NAMALWA (cell line): ENCODE measurements at places on chromosomes 2 and 18.

DNA sequence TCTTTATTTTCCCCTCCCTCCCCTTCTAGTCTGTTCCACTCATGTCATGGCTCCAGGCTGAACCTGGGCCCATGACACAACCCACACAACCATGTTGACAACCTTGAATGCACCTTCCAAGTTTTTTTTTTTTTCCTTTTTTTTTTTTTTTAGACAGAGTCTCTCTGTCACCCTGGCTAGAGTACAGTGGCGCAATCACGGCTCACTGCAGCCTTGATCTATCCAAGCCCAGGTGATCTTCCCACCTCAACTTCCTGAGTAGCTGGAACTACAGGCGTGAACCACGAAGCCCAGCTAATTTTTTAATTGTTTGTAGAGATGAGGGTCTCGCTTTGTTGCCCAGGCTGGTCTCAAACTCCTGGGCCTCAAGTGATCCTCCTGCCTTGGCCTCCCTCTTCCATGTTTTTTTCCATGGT is 21.9 kb upstream of the ROCK2 start:
- no peak for DNase-seq

DNA sequence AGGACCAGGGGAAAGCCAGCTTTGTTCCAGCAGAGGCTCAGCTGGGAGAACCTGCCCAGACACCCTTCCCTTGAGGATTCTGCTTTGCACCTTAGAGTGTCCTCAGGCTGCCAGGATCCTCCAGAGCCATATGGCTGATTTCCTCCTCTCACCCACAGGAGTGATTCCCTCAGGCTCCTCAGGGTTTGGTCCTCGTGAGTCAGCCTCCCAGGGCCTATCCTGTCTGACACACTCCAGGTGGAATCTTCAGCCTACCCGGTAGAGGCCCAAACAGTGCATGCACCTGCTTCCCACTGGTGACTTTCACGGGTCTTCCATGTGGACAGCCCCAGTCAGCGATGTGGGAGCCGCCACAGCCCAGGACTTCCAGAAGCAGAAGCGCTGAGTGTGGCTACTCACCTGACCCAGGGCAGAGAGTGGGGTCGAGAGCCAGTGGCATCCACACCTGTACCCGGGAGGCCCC is 73.3 kb downstream of the TFCP2L1 start:
- no peak for DNase-seq

GRCh38 chr2:54839461-54840255 is 116.2 kb downstream of the EML6 start:
- DNase-seq = no peak

DNA sequence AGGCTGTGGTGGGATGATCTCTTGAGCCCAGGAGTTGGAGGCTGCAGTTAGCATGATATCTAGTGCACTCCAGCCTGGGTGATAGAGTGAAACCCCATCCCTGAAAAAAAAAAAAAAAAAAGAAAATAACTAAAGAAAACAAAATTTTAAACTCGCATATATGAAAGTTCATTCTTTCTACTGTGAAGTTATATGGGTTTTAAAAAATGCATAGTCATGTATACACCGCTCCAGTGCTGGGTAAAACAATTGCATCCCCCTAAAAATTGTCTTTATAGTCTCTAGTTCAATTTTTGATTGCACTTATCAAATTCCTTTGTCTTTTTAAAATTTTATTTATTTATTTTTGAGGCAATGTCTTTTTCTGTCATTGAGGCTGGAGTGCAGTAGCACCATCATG is 65.0 kb upstream of the ACYP2 start:
- no peak for DNase-seq

DNA sequence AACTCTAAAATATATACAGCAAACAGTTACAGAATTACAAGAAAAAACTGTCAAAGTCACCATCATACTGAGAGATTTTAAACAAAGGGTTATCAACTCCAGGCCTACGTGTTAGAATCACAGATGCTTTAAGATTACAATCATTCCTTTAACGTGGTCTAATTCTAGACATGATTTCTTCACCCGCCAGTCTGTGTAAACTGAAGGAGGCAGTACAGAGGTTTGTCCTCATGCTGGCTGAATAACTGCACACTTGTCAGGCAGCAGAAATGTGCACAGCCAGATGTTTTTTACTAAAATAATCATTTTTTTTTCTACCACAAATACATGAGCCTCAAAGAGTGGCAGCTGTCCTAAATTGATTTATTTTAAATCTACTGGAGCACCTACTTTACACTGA is 15.5 kb upstream of the NEURL3 start:
- DNase-seq = no peak

DNA sequence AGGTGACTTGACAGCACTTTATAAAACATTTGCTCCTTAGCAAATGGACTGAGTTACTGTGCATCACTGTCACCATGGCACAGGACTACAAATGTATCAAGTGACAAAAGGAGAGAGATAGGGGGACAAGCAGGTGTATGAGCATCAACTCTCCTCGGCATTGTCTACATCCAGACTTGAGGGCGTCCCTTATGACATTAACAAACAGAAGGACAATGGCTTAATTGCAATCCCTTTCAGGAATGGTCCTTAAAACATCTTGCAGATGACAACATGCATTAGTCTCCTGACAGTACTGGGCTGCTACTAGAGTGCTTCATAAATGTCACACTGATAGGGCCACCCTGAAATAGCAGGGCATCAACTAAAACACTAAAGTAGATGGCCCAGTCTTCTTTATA is 198.8 kb downstream of the PDE1A start:
- DNase-seq = no peak
